Activated T-helper 17 cell treated with anti-CD3 and anti-CD28 coated beads, Interleukin-2, amount 50 U/mL, for 72 hours (primary cell): ENCODE measurements at places on chromosomes 2 and 18.

- no peak for ATAC-seq
Measured at GRCh38 chr2:122816803-122817202, 1061.4 kb downstream of the TSN start.

GRCh38 chr2:65373365-65373918 lies 59.0 kb downstream of the SPRED2 start:
- ATAC-seq: no peak

- no peak for ATAC-seq
Measured at GRCh38 chr2:31260870-31261269, 26.9 kb downstream of the EHD3 start.

- ATAC-seq: no peak
Measured at GRCh38 chr2:3309496-3310355, 67.9 kb downstream of the EIPR1 start.

DNA sequence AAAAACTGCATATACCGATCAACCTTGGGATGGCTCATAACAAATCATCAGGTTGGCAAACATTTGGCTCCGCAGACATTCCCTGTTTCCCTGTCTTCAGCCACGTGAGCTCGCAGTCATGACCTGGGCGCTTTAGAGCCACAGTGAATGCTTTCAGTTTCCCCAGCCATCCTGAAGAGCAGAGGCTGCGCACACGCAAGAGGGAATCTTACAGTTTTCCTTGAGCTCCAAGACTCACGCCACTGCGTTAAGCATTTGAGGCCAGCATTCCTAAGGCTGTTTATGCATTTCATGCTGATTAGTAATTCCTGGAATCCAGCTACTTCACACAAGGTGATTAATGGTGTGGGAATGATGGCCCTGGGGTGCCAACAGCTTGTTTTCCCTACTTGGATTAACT lies 95.1 kb downstream of the MTCL1 start:
- ATAC-seq: no peak

DNA sequence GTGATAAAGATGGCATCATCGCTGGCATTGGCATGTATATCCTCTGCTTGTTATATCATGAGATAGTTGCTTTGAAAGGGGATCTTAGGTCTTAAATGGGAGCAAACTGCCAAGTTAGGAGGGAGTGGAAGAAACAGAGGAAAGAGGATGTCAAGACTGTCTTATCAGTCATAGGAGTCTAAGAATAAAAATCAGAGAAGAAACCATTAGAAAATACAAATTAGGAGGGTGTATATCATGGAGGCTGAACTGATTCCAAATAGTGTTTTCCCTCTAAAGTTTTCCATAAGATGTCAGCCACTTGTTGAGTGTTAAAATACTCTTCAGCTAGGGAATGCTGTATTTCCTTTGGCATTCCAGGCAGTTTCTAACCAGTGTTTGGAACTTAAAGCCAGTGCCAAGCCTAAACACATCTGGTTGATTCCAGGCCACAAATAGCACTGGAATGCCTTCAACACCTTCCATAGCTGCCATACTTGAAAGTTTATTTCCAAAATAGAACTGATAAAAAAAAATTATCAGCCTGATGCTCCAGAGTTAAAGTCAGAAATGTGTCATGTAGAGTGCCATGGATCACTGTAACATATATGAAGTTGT lies 129.4 kb downstream of the ZEB2 start:
- ATAC-seq: no peak

- no peak for ATAC-seq
Measured at GRCh38 chr18:45650321-45650720, 35.0 kb downstream of the SLC14A2 start.

DNA sequence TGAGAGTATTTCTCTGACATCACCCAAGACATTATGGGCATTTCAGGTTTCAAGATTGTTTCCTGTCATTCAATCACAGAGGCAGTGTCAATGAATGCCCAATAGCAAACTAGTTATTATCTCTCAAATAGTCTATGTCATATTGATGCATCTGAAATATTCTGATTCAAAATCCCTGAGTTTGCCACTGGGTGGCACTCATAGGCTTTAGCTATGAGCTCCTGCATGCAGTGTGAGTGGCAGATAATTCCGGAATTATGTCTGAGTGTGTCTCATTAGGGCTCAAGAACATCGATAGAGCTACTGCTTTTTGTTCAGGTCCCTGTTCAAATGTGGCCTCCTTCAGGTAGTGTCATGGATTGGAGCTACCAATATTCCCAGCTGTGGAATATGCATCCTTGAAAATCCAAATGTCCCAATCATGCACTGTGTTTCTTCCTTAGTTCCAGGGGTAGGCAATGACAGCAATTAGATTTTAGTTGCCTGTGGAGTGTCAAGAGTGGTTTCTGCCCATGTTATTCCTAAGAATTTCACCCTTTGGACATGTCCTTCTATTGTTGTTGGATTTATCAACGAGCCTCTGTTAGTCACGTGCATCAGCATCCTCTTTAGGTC lies 7.8 kb upstream of the OR6B3 start:
- peak; percentile 49 for ATAC-seq

GRCh38 chr2:55400332-55400731 lies 19.3 kb downstream of the CCDC88A start:
- ATAC-seq: no peak

DNA sequence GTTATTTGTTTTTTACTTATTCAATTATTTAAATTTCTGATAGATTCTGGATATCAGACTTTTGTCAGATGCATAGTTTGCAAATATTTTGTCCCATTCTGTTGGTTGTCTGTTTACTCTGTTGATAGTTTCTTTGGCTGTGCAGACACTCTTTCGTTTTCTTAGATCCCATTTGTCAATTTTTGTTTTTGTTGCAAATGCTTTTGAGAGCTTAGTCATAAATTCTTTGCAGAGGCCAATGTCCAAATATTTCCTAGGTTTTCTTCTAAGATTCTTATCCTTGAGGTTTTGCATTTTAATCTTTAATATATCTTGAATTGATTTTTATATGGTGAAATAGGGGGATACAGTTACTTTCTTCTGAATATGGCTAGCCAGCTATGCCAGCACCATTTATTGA lies 112.7 kb upstream of the SESTD1 start:
- ATAC-seq: no peak

DNA sequence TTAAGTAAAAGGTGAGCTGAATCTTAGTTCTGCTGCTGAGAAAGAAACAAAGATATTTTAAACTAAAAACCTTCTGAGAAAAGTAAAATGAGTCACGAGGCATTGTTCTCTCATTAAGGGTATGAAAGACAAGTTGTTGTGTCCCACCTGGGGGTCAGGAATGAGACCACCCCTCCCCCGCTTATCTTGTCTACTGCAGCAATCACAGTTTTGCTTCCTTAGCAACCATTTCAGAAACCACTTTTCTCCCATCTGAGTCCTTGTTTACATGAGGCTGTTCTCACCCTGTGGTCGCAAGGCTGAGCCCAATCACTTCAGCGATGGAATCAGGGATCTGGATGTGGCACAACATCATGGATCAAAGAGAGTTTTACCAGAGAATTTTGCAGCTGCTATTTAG lies 377.6 kb upstream of the NETO1 start:
- no peak for ATAC-seq

DNA sequence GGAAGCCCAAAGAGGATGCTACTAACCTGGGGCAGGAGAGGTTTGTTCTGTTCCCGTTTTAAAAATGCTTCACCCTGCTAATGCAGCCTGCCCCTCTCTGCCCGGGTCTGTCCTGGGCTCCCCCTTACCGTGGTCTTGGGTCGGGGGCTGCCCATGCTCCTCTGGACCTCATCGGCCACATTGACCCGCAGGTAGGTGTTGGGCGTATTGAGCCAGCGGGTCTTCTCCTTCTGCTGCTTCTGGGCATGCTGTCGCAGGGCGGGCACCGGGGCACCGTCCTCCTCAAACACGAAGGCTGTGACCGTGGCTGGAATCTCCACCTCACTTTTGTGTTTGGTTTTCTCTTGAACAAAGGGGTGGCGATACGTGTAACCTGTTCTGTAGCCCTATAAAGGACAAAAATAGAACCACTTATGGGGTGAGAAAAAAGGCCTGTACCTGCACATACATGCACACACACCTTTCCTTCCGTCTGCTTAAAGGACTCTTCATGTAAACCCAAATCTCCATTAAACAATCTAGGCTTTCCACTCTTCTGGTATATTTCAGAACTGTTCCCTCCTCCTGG lies 89.3 kb downstream of the ADD2 start:
- ATAC-seq: no peak

- ATAC-seq: no peak
Measured at GRCh38 chr2:19187323-19188020, 171.0 kb downstream of the OSR1 start.

DNA sequence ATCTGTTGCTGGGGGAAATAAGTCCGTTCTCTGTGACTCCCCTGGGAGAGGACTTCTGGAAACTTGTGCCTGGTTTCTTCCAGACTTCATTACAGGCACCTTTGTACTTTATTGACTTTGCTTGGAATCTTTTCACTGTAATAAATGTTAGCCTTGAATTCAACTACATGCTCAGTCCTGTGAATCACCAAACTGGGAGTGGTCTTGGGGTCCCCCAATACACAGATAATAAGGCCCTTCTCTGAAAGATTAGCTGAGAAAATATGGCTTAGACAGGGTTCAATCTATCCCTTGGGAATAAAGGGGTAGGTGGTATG lies 48.7 kb upstream of the KIDINS220 start:
- no peak for ATAC-seq

GRCh38 chr2:23953625-23954024 lies 13.4 kb downstream of the UBXN2A start:
- ATAC-seq: no peak

DNA sequence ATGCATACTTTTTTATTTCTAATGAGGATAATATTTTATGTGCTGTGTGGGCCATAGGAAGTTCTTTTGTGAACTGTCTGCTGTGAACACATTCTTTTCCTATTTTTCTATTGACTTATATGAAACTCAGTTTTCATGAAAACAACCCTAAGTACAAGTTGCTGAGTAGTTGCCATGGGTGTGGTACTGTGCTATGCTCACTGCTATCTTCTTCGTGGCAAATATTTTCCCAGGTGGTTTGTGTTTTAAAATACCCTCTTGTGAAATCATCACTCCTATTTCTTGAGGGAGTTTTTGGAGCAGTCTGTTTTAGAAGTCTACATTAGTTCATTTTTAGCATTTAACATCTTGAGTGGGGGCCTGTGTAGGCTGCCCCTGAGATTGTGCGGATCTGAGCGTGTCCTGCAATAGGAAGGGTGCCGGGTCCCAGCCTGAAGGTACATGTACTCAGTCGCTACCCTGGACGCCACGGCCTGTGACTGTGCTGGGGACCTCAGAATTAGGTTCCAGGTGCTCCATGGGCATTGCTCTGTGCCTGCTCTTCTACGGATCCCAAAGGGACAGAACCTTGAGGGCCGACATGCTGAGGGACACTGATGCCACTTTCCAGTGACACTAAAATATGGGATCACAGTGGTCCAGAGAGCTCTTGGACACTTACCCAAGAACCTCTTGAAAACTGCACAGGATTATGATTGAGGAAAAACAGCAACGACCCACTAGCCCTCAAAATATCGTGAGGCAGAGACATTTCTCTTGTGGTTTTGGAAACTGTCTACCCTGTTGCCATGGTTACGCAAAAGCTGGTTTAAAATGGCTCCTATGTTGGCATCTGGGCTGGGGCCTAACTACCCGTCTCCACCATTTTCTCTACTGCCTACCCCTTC lies 480.4 kb downstream of the TGIF1 start:
- ATAC-seq: no peak

GRCh38 chr2:15511686-15512085 lies 49.4 kb downstream of the NBAS start:
- ATAC-seq: peak; percentile 51

GRCh38 chr2:205868773-205869333 lies 186.6 kb downstream of the NRP2 start:
- peak; percentile 93 for ATAC-seq

GRCh38 chr2:128590309-128591021 lies 271.8 kb upstream of the HS6ST1 start:
- no peak for ATAC-seq

DNA sequence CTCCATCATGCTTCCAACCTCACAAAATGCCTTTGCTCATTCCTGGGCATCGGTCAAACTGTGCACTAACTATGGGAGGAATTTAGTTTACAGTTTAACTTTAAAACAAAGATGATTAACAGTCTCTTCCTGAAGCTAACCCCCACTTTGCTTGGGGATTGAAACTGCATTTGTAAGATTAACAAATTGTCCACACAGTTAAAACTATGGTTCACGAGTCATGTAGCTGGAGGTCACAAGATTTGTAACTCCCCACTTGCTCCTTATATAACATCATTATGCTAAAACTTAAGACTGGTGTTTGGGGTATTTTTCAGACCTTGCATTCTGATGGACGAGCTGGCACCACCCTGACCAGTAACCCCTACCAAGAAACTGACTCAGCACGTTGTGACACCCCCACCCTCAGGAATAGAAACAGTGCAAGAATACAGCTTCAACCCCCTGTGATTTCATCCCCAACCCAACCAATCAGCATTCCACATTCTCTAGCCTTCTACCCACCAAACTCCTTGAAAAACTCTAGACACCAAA lies 252.3 kb downstream of the MBD5 start:
- ATAC-seq: no peak

DNA sequence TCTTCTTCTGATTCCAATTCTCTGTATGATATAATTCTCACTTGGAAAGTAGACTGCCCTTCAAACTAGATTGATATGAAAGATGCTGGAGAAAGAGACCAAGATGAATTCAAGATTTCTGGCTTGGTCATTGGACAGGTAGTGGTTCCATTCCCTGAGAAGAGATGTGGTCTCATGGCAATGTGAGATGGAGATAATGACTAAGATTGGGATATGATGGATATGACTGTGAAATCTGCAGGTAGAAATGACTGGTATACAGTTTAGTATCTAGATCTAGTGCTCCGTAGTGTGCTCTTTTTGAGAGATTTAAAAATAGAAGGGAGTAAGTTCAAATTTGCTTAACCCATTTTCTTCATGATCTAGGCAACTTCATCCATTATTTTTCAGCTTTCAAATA lies 425.4 kb upstream of the TRIB2 start:
- peak; percentile 50 for ATAC-seq

DNA sequence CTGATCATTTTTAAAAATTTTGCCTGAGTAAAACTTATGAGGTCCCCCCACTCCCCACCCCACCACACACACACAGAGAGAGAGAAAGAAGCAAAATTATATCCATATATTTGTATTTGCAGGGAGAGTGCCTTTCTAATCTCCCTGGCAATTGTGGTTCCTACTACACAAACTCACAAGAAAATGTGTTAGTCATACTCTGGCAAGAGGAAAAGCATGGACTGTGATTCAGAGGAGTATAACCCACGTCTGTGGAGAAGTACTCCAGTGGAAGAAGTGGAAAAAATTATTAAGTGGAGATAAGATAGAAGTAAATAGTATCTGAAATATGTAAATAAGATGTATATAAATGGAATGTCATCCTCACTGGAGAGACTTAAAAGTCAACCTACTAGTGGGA lies 114.0 kb downstream of the DSEL start:
- ATAC-seq: no peak

DNA sequence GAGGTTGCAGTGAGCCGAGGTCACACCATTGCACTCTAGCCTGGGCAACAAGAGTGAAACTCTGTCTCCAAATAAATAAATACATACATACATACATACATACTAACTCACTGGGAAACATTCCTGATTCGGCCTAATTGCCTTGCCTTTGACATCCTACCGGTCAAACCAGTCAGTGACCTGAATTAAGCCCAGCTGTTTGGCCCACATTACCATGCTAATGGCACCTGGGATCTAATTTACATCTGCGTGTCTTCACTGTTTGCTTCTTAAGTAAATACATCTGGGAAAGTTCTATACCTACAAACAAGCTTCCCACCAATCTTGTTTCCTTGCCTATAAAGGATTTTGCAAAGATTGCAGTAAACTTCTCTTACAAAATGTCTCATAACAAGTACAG lies 230.2 kb upstream of the ZC3H15 start:
- no peak for ATAC-seq
